ENCODE measurements at places on chromosomes 16 and 17. TPM values are rescaled to one million over a fixed set of nuclear protein-coding genes. Genes with fewer than 3 reads are reported as not detected.
A peak's percentile ranks its signal among the peaks of the same experiment; 100 is the strongest.

UMOD gene
- polyA plus RNA-seq: not detected

PERCC1 gene
- polyA plus RNA-seq: not detected

ENPP7 gene
- polyA plus RNA-seq: not detected

RHBDL3 gene
- 0.25 TPM for polyA plus RNA-seq

ITGAE gene
- polyA plus RNA-seq: 15.3 TPM

RARA gene
- polyA plus RNA-seq: 15.5 TPM

ICAM2 gene
- polyA plus RNA-seq: 64.1 TPM

SPAG5 gene
- 0.42 TPM for polyA plus RNA-seq

SLC12A3 gene
- polyA plus RNA-seq: not detected

PTX4 gene
- 0.04 TPM for polyA plus RNA-seq

RND2 gene
- 0.95 TPM for polyA plus RNA-seq

TNS4 gene
- polyA plus RNA-seq: not detected

KRT12 gene
- not detected for polyA plus RNA-seq

CD300E gene
- polyA plus RNA-seq: 1.1 TPM

CCL17 gene
- polyA plus RNA-seq: 0.26 TPM

MRPS34 gene
- 118 TPM for polyA plus RNA-seq

CYTH1 gene
- 20.0 TPM for polyA plus RNA-seq

CACNG3 gene
- not detected for polyA plus RNA-seq

PPP1R27 gene
- polyA plus RNA-seq: not detected

KRTAP16-1 gene
- polyA plus RNA-seq: not detected

CDYL2 gene
- polyA plus RNA-seq: 1.4 TPM

DNA sequence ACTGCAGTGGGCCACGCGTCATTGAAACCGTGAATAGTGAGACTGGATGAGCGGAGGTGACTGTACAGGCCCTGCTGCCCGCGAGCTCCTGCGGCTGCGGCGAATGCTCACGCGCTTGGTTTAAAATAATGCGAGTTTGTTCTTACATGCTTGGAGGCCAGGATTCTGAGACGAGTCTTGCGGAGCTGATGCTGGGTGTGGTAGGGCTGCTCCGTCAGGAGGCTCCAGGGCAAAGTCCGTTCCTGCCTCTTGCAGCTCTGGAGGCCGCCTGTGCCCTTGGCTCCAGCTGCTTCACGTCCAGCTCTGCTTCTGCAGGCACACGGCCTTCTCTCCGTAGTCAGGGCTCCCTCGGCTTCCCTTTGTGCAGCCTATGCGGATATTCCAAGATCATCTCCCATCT, 9.5 kb downstream of the ACSF3 start:
- DNase-seq: no peak

GRCh38 chr17:62139141-62139540, 74.1 kb upstream of the MED13 start:
- DNase-seq: no peak

DNA sequence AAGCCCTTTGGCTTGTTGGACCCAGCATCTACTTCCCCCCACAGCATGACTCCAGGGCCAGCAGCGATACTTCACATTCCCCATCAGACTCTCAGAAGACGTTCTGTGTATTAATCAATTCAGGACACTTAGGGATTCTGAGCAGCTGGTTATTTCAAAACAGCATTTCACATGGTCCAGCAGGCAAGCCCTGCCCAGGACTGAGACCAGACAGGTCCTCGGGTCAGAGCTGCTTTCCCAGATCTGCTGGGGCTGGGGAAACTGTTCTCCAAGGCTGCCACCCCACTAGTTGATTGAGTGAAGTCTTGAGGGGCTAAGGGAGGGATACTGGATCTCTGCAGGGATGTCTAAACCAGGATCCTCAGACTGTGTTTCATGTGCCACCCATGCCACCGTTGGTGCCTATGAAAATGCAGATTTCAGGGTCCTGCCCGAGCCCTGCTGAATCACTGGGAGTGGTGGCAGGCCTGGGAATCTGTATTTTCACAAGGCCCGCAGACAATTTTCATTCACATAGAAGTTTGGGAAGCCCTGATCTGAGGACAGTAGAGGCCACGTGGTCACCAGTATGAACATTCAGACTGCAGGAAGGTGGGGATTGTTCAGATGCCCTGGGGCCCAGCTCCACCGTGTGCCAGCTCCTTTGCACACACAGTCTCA, 40.6 kb upstream of the CDH5 start:
- DNase-seq: no peak

- no peak for DNase-seq
These were observed 109.8 kb downstream of the GOSR1 start for GRCh38 chr17:30586818-30587595.

- DNase-seq: no peak
These were observed 3.3 kb upstream of the N4BP1 start for GRCh38 chr16:48613061-48613957.

DNA sequence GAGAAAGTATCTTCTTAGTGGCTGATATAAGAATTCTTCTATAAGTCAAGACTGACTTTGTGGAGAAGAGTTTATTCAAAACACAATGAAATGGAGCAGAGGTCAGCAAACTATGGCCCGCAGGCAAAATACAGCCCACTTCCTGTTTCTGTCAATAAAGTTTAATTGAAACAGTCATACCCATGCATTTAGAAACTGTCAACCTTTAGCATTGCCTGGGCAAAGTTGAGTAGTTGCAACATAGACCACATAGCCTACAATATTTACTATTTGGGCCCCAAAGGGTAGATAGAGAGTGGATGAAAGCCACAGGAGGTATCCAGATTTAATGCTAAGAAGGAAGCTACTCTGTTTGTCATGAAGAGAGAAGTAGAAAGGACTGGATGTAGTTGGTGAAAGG, 38.0 kb downstream of the ACSM2B start:
- DNase-seq: no peak

- no peak for DNase-seq
These were observed 10.3 kb upstream of the NAGPA start for GRCh38 chr16:5044011-5044540.

- no peak for DNase-seq
These were observed 459 bp upstream of the MARCHF10 start for GRCh38 chr17:62808576-62808970.

- no peak for DNase-seq
These were observed 6.9 kb upstream of the VPS53 start for GRCh38 chr17:721540-721937.

GRCh38 chr16:56279132-56279531, 87.8 kb downstream of the GNAO1 start:
- no peak for DNase-seq

- peak; percentile 75 for DNase-seq
These were observed 4.5 kb downstream of the PRSS27 start for GRCh38 chr16:2715519-2715918.

DNA sequence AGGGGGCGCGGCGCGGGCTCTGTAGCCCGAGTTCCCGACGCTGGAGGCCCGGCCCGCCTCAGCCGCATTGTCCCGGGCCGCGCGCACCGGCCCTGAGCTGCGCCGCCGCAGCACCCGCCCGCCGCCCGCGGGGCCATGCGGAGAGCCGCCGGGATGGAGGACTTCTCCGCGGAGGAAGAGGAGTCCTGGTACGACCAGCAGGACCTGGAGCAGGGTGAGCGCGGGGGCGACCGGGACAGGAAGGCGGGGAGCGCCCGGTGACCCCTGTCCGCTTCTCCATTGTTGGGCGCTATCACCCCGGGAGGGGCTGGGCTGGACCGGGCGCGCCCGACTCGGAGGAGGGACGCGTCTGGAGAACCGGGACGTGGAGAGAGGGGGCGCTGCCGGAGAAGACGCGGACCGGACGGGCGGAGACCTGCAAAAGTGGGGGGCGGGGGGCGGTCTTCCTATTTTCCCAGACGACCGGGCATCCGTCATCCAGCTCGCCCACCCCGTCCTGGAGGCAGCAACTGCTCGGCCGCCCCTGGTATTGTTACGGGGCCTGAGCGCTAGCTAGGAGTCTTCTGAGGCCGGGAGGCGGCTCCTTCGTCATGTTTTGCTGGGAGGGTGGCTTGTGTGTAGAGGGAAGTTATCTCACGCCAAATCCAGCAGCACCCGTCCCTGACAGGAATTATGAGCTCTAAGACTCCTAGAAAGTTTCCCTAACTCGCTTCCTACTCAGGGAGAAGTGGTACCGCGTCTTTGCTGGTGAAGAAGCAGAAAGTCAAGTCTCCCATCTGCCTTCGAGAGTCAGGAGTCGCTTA, 678 bp downstream of the CDR2L start:
- DNase-seq: peak; percentile 93

- DNase-seq: no peak
These were observed 446.6 kb downstream of the KCNJ18 start for GRCh38 chr17:22138861-22139469.

DNA sequence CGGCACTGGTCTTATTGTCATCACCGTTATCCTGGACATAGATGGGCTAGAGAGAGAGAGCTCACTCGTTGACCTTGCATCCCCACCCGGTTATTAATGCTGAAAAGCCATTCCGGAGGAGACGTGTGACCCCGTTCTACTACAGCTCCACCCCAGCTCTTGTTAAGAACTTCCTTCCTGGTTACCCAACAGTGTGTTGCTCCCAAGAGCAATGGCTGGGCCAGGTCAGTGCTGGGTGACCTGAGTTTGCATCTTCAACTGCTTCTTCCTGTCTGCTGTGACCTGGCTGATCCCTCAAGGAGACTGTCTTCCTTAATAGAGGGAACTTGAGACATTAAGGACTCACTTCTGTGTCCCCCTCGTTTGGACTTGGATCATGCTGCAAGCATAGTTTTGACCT, 96.1 kb upstream of the SDK2 start:
- DNase-seq: no peak

DNA sequence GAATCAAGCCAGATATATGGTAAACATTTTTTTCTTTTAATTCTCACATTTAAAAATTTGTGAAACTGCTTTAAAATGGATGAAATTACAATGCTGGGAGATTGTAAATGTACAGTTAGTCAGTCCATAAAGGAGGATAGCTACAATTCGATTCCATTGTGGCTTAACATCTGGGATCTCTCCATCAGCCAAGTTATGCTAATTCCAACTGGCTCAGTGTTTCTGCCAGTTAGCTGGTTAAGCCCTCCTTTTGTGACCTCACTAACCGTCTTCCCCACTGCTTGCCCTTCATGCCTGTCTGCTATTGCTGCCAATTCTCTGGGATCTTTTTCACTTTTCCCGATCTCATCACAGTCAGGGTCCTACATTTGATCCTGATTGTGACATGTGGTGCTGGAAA, 1347.6 kb downstream of the CDH11 start:
- no peak for DNase-seq

- no peak for DNase-seq
These were observed 125.8 kb downstream of the CCDC182 start for GRCh38 chr17:57619061-57619937.

DNA sequence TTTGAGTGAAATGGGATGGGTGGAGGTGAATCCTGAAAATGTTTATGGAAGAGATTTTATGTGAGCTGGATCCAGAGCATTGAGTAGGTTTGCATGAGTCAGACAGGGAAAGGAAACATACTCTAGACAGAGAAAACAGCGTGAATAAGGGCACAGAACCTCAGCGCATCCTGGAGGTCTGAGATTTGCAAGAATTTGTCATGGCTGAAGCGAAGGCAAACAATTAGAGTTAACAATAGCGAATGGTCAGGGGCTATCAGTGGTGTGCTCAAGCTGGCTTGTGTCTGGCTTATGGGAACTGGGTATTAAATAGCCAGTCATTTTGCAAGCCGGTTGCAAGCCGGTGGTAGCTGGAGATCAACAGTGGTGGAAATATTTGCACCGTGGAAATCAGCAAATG, 36.4 kb downstream of the MAP2K6 start:
- no peak for DNase-seq

DNA sequence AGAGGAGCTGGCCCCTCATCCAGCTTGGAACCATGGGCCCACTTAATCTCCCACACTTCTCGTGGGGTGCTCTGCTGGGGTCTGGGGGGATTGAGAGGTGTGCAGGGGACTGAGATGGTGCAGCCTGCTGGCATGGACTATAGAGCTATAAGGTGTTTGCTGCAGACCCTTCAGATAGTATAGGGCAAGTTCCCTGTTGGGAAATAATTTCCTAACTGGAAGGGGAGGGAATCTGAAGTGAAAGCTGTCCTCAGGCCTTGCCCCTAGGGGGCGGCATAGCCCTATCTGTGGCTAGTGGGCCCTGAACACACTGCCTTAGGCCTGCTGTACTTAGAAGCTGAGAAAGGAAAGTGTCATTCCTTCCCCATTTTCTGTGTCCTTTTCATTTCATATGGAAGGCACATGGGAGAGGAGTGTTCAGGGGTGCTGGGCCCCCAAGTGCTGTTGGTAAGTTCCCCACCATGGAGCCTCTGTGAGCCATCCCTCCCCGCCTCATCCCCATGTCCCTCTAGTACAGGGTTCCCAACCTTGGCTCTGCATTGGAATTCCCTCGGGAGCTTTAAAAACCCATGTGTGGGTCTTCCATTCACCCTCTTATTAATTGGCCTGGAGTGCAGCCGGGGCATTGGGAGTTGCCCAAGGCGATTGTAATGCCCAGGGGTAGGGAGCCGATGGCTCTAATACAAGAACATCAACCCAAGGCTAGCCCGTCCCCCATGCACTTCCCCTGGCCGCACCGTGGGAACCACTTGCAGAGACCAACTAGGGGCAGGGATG, 19.7 kb downstream of the GOSR2 start:
- peak; percentile 75 for DNase-seq

DNA sequence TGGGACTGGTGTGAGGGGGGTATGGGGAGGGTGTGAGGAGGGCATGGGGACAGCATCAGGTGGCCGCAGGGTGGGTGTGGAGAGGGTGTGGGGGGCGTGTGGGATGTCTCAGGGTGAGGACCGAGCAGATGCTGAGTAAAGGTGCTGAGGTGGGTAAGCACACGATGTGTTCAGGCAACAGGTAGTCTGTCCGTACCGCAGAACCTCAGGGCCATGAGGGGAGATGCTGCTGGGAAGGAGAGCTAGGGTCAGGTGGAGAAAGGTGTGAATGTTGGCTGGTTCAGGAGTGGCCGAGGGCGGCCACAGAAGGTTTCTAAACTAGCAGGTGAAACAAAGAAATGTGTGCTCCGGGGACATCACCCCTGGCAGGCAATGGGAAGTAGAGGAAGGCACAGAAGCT, 80.0 kb upstream of the CDH5 start:
- DNase-seq: no peak

- peak; percentile 80 for DNase-seq
These were observed 6.4 kb downstream of the ATP1B2 start for GRCh38 chr17:7656958-7657609.

GRCh38 chr17:17840751-17841591, 4.2 kb upstream of the SREBF1 start:
- no peak for DNase-seq

GRCh38 chr17:76390003-76390421, 5.6 kb downstream of the SPHK1 start:
- DNase-seq: no peak

DNA sequence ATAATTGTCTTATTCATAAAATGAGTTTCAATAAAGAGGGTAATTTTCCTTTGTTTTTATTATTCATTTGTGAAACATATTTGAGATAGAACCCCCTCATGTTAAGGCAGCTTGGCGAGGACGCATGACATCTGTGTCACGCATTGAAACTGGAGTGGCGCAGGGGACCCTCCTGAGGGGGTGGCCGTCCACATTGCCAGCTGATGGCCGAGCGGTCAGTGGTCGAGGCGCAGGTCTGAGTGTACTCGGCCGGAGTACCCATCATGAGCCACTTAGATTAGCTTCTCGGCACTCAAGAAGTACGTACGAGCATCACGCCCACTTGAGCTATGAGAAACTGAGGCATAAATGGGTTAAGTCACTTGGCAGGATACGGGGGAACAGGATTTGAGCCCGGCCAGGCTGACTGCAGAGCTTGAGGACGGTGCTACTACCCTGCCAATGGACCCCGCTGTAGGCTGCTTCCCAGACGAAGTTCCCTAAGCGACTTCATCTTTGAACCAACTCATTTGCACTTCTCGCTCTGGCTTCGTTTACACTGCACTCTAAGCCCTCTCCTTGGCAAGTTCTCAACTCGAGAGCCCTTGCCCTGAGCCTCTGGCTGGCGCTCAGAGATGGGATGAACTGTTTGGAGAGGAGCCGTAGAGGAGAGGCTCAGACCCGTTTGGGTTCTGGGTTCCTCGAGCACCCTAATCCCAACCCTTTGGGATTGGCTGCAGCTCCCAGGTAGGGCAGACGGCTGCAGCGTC, 91.8 kb downstream of the SDK2 start:
- DNase-seq: no peak
